Left renal pelvis (tissue), 4 donors: ENCODE measurements at places on chromosomes 3 and 15.

GRCh38 chr3:24715171-24715792, 220.6 kb upstream of the THRB start:
- no peak for DNase-seq

DNA sequence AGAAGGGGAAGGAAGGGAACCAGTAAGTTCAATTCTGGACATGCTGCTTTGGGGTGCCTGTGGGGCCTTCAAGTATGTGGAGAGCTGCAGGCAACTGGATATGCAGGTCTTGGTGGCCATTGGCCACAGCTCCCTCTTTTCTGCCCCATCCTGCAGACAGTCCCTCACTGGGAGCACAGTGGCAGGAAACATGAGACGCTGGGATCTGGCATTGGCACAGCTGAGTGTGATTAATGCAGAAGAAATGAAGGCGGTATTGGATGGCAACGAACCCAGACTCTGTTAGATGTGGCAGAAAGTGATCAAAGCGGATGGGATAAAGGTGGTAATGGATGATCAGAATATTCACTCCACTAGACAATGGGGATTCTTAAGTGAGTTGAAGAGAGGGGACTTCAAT, 23.2 kb upstream of the VPS8 start:
- DNase-seq = no peak

DNA sequence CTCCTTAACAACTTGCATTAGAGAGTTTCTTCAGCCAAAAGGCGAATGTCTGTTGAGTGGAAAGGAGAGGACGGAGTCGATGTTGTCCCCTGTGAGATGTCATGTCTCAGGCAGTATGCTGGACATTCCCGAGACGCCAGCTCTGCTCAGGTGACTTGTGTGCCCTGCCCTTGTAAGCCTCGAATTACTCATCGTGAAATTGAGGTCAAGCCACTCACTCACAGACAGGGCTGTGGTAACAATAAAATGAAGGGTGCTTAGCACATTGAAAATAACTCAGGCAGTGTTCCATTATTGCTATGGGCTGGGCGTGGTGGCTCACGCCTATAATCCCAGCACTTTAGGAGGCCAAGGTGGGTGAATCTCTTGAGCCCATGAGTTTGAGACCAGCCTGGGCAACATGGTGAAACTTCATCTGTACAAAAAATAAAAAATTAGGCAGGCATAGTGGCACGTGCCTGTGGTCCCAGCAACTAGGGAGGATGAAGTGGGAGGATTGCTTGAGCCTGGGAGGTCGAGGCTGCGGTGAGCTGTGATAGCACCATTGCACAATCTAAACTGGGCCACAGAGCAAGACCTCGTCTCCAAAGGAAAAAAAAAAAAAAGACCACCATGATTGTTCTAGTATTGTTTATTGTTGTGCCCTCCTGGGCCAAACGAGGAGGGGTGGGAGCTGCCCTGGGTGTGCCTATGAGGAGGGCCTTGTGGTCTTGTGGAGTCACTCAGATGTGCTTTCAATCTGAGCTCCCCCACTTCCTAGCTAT, 214.4 kb downstream of the THSD4 start:
- DNase-seq = peak; percentile 14

DNA sequence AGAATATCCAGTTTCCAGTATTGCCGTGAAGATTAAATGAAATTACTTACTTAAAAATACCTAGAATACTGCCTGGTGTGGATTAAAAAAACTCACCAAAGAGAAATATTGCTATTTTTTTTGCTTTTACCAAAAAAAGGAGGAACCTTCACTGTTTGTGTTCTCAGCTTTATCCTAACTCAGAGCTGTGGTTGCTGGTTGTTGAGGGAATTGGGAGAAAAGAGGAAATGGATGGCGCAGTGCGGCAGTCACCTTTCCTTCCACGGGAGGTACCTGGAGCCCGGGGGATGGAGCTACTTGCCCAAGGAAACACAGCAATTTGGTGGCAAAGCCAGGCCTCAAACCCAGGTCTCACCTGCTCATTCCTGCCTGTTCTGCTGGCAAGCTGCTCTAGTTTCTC, 270.3 kb downstream of the RPLP1 start:
- DNase-seq = no peak

- DNase-seq = no peak
These were observed 125.4 kb downstream of the MEGF11 start for GRCh38 chr15:66128116-66128680.

DNA sequence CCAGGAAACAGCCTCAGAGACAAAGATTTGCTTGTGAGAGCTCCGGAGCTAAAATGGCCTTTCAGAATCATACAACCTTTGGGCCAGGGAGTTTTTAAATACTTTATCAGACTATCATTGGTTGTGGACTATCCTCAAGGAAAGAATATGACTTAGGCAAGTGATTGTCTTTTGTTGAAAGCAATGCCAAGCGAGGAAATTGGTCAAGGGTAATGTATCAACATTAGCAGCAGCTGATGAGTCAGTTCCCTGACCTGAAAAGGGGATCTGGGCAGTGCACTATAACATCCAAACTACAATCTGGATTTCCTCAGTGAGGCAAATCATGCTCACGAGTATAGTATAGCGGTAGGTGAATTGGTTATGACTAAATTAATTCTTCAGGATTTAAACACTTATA, 303.6 kb downstream of the LSAMP start:
- DNase-seq = no peak
